Fibroblast of skin of scalp (primary cell): ENCODE measurements at places on chromosomes 11 and 22.

DNA sequence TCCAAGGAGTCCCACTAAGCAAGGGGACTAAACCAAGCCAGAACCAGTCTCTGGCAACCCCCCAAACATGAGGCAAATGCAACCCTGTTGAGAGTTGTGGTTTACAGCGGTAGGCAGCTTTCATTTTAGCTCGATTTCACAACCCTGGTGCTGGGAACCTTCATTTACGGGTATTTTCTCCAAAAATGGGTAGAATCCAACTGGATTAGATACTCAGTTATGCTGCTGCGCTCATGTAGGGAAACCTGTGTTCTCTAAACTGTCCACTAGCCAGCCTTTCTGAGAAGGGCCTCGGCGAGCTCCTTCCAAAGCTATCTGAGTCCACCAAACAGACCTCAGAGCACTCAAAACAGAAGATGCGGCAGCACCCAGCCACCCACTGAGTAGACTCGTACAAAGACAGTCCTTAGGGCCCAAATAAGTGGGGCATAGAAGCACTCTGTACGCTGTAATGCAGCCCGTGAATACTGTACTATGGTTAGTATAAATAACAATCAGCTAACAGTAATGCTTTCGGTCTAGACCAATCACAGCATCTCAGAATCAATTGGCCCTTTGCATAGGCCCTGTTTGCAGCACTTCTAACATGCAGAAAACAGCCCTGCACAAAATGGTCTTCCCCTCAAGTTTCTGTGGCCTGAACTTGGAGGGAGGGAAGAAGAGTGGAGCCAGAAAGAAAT, 104.7 kb downstream of the ETS1 start:
- peak; percentile 85 for DNase-seq

DNA sequence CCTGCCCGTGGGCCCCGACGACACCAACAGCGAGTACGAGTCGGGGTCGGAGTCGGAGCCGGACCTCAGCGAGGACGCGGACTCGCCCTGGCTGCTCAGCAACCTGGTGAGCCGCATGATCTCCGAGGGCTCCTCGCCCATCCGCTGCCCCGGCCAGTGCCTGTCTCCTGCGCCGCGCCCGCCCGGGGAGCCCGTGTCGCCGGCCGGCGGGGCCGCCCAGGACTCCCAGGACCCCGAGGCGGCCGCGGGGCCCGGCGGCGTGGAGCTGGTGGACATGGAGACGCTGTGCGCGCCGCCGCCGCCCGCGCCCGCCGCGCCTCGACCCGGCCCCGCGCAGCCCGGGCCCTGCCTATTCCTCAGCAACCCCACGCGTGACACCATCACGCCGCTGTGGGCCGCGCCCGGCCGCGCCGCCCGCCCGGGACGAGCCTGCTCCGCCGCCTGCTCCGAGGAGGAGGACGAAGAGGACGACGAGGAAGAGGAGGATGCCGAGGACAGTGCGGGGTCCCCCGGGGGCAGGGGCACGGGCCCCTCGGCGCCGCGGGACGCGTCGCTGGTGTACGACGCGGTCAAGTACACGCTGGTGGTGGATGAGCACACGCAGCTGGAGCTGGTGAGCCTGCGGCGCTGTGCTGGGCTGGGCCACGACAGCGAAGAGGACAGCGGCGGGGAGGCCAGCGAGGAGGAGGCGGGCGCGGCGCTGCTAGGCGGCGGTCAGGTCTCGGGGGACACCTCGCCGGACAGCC, 3.8 kb downstream of the MAPK8IP2 start:
- DNase-seq, result no peak

GRCh38 chr22:48780597-48781277, 1046.9 kb downstream of the BRD1 start:
- DNase-seq, result no peak

DNA sequence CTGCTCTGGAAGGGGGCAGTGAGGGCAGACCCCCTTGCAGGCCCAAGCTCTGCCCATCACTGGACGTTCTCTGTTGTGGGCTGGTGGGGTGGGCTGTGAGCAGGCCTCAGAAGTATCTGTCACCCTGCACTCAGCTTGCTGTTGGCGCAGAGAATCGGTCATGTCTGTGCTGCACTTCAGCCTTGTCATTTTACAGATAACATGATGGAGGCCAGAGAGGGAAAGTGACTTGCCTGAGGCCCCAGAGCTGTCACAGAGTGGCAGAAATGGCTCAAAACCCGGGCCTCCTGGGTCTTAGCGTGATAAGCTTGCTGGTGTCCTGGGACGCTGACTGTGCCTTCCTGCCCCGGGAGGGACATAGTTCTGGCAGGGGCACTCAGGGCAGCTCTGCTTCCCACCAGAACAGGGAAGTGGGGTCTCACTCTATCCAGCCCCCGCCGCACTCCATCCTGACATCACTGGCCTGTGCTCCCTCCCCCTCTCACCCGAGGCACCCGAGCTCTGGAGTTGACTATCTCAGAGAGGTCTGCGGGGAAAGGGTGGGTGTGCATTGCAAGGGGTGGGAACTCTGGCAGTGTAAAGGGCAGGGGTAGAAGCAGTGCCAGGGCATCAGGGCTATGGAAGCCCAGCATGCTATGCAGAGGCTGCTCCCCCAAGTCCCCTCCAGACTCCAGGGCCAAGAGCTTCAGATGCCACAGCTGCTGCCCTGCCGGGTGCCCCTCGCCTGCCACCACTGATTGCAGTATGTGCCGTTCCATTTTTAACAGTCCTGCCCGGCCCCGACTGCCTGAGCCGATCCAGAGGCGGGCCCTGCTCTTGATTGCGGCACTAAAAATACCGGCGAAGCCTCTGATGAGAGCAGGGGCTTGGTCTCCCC, 50.4 kb upstream of the NECTIN1 start:
- no peak for DNase-seq

DNA sequence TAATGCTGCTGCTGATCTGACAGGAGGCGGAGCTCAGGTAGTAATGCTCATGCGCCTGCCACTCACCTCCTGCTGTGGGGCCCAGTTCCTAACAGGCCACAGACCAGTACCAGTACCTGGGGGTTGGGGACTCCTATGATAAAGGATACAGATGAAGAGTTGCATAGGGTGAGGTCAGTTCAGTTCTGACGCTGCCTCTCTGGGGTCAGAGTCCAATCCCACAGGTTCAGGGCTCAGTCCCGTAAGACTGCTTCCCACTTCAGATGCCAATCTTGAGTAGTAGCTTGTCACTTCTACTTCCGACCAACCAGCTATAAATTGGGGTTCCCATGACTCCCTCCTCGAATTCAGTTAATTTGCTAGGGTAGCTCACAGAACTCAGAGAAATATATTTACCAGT, 8.6 kb downstream of the ASRGL1 start:
- no peak for DNase-seq

- DNase-seq, result no peak
Measured at GRCh38 chr11:134763030-134763388, 351.0 kb upstream of the B3GAT1 start.

DNA sequence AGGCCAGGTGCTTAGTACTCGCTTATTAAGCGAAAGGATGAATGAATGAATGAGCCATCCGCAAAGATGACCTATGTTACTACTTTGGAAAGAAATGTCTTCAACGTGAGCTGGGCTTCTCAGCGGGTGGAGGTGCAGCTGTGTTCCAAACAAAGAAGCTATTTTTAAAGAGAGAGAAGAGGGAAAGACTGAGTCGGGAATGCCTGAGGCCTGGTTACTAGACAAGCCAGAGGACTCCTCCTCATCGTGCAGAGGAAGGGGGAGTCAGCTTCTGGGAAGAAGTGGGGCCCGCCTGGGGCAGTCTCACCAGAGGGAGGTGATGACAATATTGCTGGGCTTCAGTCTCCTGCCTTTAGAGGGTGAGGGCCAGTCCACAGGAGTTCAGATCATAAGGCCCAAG, 30.4 kb upstream of the CD5 start:
- DNase-seq, result no peak
